Activated naive CD4-positive, alpha-beta T cell treated with Interleukin-2 at 50 U/mL for 16 hours (primary cell): ENCODE measurements at places on chromosomes 13 and 19.

GRCh38 chr13:42218576-42218975, 53.4 kb upstream of the AKAP11 start:
- no peak for DNase-seq

GRCh38 chr19:16297575-16298178, 26.9 kb upstream of the KLF2 start:
- no peak for DNase-seq

GRCh38 chr13:60282708-60283107, 114.3 kb upstream of the TDRD3 start:
- DNase-seq, result no peak

GRCh38 chr13:60016229-60016628, 147.5 kb downstream of the DIAPH3 start:
- no peak for DNase-seq

DNA sequence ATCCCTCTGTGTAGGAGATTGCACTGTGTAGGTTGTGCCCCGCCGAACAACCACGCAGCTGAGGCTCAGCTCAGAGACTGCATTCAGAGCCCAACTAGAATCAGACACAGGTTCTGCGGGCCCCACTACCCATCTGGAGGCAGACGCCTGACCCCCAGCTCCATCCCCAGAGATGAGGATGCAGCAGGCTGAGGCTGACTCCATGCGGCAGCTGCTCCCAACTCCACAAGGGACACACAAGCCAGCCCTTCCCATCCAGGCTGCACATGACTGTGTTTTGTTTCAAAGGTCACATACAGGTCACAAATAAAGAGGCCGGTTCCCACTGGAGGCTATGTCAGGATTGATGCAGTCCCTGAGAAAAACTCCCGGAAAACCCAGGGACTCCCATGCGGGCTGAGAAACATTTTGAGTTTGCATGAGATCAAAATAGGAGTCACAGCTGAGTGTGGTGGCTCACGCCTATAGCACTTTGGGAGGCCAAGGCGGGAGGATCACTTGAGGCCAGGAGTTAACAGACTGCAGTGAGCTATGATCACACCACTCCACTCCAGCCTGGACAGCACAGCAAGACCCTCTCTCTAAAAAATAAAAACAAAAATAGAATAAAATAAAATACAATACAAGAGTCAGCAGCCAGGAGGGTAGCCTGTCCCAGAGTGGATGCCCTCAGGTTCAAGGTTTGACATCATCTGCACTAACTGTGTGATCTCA, 14.0 kb downstream of the ELL start:
- no peak for DNase-seq

DNA sequence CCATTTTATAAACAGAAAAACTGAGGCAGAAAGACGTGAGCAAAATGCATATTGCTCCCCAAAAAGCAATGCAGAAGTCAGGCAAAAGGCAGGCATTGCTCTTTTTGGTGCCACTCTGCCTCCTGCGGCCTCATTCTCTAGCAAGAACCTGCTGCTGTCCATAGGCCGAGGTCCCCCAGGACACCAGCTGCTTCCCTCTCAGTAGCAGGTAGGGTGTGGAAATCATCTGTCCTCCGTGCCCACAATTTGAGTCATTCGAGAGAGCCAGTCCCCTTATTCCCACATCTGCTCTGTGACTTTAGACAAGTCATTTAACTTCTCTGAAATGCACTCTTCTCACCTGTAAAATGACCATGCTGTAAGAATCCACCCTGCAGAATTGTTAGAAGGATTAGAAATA, 50.0 kb downstream of the TNFRSF19 start:
- no peak for DNase-seq

GRCh38 chr13:43054803-43055802, 31.7 kb downstream of the DNAJC15 start:
- DNase-seq, result peak; percentile 23

- DNase-seq, result no peak
These were observed 77.5 kb upstream of the PEG3 start for GRCh38 chr19:56917998-56918397.

DNA sequence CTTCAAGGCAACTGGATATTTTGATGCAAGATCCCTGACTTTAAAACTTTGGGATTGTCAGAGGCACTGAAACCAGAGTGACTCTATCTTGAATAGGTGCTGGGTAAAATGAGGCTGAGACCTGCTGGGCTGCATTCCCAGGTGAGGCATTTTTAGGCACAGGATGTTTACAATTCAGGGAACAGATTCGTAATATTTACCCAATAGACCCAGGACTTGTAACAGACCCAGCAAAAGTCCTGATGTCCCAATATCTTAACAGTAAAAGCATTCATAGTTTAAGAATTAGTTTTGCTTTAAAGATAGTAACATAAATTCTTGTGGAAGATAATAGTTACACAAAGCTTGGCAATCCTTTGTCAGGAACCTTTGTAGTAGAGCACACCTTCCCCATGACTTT, 166.2 kb downstream of the FGF14 start:
- DNase-seq, result no peak

- no peak for DNase-seq
These were observed 63.9 kb downstream of the LATS2 start for GRCh38 chr13:20997301-20998161.

GRCh38 chr19:10776900-10777650, 58.9 kb downstream of the TMED1 start:
- no peak for DNase-seq

GRCh38 chr13:39684531-39685137, 29.2 kb downstream of the COG6 start:
- no peak for DNase-seq

GRCh38 chr19:1945899-1946298, 4.9 kb downstream of the CSNK1G2 start:
- DNase-seq, result peak; percentile 30

- DNase-seq, result no peak
These were observed 4.2 kb downstream of the RCBTB2 start for GRCh38 chr13:48528720-48529119.

DNA sequence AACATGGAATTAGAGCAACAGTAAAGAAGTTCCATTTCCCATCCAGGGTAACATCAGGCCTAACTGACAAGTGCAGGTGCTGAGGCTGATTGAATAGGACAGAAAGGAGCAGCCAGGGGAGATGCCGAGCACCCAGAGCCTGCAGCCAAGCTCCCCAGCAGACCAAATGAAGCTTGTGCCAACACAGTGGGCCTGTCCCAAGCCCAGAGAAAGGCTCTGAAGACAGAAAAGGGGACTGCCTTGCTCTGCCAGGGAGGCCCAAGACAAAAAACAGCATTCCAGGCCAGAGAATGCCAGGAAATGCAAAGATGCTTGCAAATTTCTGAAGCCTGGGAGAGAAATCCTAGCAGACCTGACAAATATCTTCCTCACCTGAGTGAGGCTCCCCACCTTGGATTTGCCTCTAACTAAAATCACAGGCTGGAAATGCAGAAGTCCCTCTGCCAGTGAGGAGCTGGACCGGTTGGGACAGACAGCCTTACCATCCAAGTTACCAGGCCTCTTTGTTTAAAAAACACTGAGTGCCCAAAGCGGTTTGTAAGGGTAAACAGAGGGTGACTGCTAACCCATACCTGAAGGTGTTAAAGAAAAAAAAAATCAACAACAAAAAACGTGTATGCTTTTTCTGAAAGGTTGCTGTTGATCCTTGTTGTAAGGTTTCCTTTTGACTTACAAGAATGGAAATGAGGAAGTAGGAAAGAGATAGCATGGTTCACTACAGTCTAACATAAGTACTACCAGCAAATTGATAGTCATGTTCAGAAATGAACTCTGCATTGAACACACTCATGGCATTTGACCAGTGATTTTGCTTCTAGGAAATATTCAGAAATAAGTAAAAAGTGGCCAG, 11.8 kb upstream of the HMGB1 start:
- no peak for DNase-seq

GRCh38 chr19:33802001-33802400, 5.3 kb downstream of the KCTD15 start:
- no peak for DNase-seq

- DNase-seq, result no peak
These were observed 649.6 kb downstream of the SLITRK1 start for GRCh38 chr13:83232626-83233025.

DNA sequence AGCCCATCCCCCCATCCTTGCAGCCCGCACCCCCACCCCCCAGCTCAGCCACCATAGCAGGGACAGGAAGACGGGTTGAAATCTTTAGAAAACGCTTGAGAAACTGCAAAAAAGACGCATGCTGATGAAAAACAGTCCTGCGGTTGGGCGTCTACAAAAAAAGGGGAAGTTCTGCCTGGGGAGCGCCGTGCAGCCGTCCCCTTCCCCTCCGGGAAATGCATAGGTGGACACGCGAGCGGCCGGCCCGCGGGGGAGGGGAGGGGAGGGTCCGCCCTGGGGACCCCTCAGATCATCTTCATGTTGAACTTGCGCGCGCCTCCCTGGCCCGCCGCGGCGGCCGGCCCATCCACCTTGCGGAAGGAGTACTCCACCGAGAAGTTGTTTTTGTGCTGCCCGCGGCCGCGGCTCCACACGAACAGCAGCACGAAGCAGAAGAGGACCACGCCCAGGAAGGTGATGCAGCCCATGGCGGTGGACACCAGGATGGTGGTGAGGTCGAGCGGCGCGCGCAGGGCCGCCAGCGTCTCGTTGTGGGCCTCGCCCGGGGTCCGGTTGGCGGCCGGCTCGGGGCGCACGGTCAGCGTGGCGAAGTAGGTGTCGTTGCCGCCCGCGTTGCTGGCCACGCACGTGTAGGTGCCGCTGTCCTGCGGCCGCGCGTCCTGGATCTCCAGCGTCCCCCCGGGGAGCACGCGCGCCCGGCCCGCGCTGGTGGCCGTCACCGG, 7.9 kb upstream of the PEAK3 start:
- peak; percentile 55 for DNase-seq

GRCh38 chr13:106561551-106562170, 6.3 kb downstream of the ARGLU1 start:
- DNase-seq, result peak; percentile 57
